ENCODE measurements at places on chromosomes 4 and X. TPM values are rescaled to one million over a fixed set of nuclear protein-coding genes. Genes with fewer than 3 reads are reported as not detected.

BLOC1S4 gene
- total RNA-seq: 12.4 TPM

SUPT20HL1 gene
- total RNA-seq: not detected

VGLL1 gene
- 0.48 TPM for total RNA-seq

DUX4 gene
- not detected for total RNA-seq

PLAC8 gene
- 130 TPM for total RNA-seq

BST1 gene
- total RNA-seq: 5.7 TPM

IGFBP7 gene
- total RNA-seq: 132 TPM

WNK3 gene
- 0.53 TPM for total RNA-seq

KCNIP4 gene
- not detected for total RNA-seq

ACE2 gene
- 9.8 TPM for total RNA-seq

TLR3 gene
- total RNA-seq: 6.4 TPM

MAMLD1 gene
- 2.1 TPM for total RNA-seq

EREG gene
- 12.6 TPM for total RNA-seq

LAMP2 gene
- 192 TPM for total RNA-seq

RRH gene
- not detected for total RNA-seq

FSTL5 gene
- not detected for total RNA-seq
